ENCODE measurements at places on chromosomes 16 and 17. TPM values are rescaled to one million over a fixed set of nuclear protein-coding genes. Genes with fewer than 3 reads are reported as not detected.
A peak's percentile ranks its signal among the peaks of the same experiment; 100 is the strongest.

SULT1A4 gene
- 32.0 TPM for total RNA-seq

HSF4 gene
- 23.6 TPM for total RNA-seq

DNA sequence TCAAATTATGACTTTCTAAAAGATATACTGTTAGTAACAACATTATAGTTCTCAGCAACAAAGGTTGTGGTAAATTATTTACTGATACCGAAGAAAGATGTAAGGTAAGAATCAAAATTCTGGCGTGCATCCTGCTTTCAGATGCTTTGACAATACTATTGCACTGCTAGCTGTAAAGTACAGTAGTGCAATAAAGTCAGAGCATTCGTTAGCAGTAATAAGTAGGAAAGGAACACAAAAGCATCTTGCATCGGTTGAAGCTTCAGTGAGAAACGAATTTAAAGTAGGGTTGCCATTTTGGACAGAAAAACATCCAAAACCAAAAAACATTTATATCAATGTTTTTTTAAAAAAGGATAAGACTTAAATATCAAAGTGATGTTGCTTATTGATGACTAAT lies 4.0 kb downstream of the SKA2 start:
- no peak for DNase-seq

DNA sequence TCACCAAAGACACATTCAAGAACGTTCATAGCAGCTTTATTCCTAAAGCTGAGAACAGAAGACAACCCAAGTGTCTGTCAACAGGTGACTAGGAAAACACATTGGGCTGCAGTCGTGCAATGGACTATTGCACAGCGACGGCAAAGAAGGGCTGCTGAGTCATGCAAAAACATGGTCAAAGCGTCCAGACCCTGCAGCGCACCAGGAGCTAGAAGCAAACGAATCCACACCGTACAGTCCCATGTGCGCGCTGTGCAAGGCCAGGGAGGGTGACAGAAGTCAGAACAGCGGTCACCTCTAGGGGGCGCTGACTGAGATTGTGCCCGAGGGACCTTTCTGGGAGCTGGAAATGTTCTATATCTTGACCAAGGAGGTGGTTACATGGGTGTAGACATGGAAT lies 266.4 kb downstream of the MAF start:
- no peak for DNase-seq

GRCh38 chr17:43661699-43662412 lies at the start of gene MEOX1:
Gene MEOX1, minus strand, starts transcription at chr17:43661922. Its CDS starts 388 bp downstream, at chr17:43661534.
- no peak for DNase-seq

GRCh38 chr16:9800186-9800738 lies 382.0 kb downstream of the GRIN2A start:
- no peak for DNase-seq

GRCh38 chr17:40311575-40311974 lies 2.6 kb downstream of the RARA start:
- DNase-seq: peak; percentile 65

GRIN2C gene
- 0.30 TPM for total RNA-seq

Data from colonic mucosa (tissue), 4 donors.